Left lung (tissue), 14 donors: ENCODE measurements at places on chromosomes 2 and 18. TPM values are rescaled to one million over a fixed set of nuclear protein-coding genes. Genes with fewer than 3 reads are reported as not detected.
A peak's percentile ranks its signal among the peaks of the same experiment; 100 is the strongest.

GRCh38 chr2:106280722-106281446 is 86.8 kb upstream of the UXS1 start:
- no peaks in the 10 kb centered on the region for H3K27me3 ChIP-seq
- H3K4me1 ChIP-seq, result peaks cover 3% of the 10 kb centered on the region
- no peak overlapping the region for H3K27ac ChIP-seq

DNA sequence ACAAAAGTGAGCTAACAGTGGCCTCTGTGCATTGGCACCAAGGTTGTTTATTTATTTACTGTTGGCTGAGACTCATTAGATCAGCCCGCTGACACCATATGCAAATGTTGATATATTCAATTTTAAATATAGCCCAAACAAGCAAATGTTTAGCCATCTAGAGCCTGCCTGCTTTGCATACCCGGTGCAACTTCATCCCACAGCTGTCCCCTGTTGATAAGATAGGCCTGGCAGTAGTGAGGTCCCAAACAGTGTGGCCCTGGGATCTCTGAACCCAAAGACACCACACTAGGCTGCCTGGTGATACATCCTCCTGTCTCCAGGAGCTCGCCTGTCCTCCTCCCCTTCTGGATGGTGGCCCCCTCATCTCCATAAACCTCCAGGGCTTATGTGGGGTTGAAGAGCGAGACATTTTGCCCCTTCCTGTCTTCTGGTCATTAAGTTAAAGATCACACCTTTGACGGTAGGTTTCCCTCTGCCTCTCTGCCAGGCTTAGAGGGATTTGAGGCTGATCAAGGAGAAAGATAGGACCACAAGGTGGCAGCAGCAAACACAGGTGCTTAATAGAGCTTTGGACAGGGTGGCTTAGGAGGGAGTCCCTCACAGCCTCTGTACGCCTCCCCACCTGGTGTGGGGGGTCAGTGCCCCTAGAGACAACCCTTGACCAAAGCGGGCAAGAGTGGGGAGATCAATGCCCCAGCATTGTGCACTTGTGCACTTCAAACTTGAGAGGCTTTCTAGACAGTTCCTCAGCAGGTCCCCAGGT is 23.7 kb upstream of the MYO5B start:
- H3K4me1 ChIP-seq, result no peaks in the 10 kb centered on the region
- H3K27ac ChIP-seq, result no peak overlapping the region
- peaks cover 20% of the 10 kb centered on the region for H3K27me3 ChIP-seq
- no peak for DNase-seq
- no peaks in the 10 kb centered on the region for H3K36me3 ChIP-seq

DNA sequence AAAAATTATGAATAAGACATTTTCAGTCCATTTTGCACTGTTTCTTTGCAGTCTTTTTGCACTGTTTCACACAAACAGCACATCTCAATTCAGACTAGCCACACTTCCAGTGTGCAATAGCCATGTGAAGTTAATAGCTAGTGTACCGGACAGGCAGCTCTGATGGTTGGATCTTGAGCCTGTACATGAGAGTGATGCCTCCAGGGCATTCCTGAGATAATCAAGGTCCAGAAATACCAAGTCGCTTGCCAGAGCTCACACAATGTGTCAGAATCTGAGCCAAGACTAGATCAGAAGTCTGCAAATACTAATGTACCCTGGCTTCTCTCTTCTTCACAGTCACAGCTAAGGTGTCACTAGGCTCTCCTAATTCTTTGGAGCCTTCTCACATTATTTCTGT is 180.2 kb downstream of the OSR1 start:
- DNase-seq, result no peak
- no peak overlapping the region for H3K4me3 ChIP-seq
- H3K27ac ChIP-seq, result no peak overlapping the region

DNA sequence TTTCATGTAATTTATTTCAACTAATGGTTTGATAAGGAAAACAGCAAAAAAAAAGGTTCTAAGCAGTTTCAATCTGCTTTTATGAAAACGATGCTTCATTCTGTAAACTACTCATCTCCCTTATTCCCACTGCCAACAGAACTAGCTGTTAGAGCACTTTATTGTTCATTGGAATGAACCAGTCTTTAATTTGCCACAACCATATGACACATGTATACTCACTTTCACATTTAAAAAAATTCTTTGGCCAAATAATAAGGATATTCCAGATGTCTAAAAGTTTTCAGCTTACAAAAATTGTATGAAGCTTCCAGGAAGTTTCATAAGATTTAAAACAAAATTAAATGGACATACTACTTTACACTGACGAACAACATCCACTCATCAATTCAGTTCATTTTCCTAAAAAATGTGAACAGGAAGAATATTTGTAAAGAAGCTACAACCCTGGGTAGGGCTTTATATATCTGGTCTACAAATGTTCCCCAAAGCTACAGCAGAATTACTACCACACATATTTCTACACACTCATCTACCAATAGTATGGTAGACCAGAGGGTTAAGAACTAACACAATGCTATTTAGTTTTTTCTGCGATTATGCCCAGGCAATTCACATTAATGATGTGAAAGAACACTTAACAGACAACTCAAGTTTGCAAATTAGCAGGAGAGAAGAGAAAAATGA is 37.7 kb downstream of the ZNF521 start:
- DNase-seq, result no peak
- H3K4me3 ChIP-seq, result no peak overlapping the region
- H3K27ac ChIP-seq, result no peak overlapping the region

GRCh38 chr18:9325716-9326115 is 8.9 kb upstream of the TWSG1 start:
- no peaks in the 10 kb centered on the region for H3K27me3 ChIP-seq
- no peak overlapping the region for H3K4me3 ChIP-seq
- H3K4me1 ChIP-seq, result no peaks in the 10 kb centered on the region
- DNase-seq, result no peak

GRCh38 chr2:66236067-66236685 is 198.7 kb upstream of the MEIS1 start:
- H3K4me1 ChIP-seq, result no peaks in the 10 kb centered on the region
- no peaks in the 10 kb centered on the region for H3K27me3 ChIP-seq
- H3K4me3 ChIP-seq, result no peak overlapping the region
- H3K36me3 ChIP-seq, result no peaks in the 10 kb centered on the region
- no peak overlapping the region for H3K27ac ChIP-seq
- DNase-seq, result no peak

DNA sequence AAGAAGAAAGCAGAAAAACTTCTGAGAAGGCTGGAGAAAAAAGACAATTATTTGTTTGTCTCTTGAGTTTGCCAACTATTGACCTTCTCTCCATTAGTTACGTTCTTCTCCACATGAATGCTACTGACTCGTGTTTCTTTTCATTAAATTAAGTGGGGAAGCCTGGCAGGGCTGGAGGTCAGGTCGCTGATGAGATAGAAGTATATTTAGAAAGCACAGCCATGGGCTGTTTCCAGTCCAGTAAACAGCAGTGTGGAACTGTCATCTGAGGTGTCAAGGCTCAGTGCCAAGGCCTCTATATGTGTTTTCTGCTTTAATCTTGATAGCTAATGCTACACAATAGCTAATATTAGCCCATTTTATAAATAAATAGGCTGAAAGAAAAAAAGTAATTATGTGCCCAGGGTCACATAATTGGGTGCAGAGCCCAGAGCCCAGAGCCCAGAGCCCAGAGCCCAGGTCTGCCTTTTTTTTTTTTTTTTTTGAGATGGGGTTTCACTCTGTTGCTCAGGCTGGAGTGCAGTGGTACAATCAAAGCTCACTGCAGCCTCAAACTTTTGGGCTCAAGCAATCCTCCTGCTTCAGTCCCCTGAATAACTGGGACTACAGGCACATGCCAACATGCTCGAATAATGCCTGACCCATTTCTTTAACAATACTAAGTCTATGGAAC is 6.3 kb downstream of the MSGN1 start:
- DNase-seq, result no peak
- no peaks in the 10 kb centered on the region for H3K27me3 ChIP-seq
- no peak overlapping the region for H3K4me3 ChIP-seq
- H3K27ac ChIP-seq, result no peak overlapping the region
- peaks cover 7% of the 10 kb centered on the region for H3K4me1 ChIP-seq

- no peak for DNase-seq
- no peaks in the 10 kb centered on the region for H3K27me3 ChIP-seq
- H3K4me3 ChIP-seq, result no peak overlapping the region
- no peaks in the 10 kb centered on the region for H3K36me3 ChIP-seq
These were observed 304.9 kb downstream of the DSEL start for GRCh38 chr18:67211646-67212045.

DNA sequence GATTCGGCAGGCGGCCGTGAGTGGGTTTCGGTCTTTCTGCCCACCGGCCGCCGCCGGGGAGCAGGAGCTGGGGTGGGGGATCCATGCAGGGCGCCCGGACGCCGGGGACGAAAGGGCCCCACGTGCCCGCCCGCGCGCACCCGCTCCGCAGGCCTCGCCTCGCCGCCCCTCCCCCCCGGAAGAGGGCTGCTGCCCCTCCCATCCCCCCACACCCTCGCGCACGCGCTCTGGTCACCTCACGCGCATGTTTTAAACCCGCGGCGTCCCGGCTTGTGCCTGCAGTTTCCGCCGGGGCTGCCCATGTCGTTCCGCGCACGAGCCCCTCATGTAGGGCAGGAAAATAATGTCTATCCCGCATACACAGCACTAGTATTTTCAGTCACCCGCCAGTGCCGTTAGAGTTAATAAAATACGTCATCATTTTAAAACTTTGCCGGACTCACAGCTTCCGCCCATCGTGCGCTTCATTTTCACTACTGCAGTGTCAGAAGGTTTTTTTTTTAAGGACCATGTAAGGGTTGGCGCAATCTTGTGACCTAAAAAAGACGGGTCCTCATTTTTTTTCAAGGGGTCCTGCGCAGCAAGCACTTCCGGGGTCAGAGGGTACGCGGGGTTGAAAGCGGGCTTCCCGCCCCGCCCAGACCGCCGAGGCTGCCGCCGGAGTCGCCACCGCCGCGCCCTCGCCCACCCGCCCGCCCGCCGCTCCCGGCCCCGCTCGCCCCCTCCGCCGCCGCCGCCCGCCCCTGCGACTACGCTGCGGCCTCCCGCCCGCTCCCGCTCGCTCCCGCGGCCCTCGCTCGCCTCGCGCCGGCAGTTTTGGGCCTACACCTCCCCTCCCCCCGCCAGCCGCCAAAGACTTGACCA is at the start of gene PCBP1:
Gene PCBP1, plus strand, starts transcription at position 640 of the 864 bp plus-strand sequence. CDS start 267 bp downstream, outside the sequence.
- no peaks in the 10 kb centered on the region for H3K36me3 ChIP-seq
- DNase-seq, result peak; percentile 95
- H3K4me3 ChIP-seq, result peak within 1 kb of the TSS; percentile 93
- peak within 1 kb of the TSS; percentile 100 for H3K27ac ChIP-seq
- peaks cover 64% of the 10 kb centered on the region for H3K4me1 ChIP-seq

GRCh38 chr2:217612920-217613319 is 389.9 kb downstream of the TNS1 start:
- H3K27me3 ChIP-seq, result no peaks in the 10 kb centered on the region
- H3K36me3 ChIP-seq, result no peaks in the 10 kb centered on the region
- no peak for DNase-seq
- no peaks in the 10 kb centered on the region for H3K4me1 ChIP-seq
- H3K4me3 ChIP-seq, result no peak overlapping the region

The MCFD2 gene
- 78.0 TPM for total RNA-seq

The SERPINE2 gene
- 28.5 TPM for total RNA-seq

The TRABD2A gene
- 6.3 TPM for total RNA-seq

The CERKL gene
- total RNA-seq, result 1.3 TPM

The EMILIN1 gene
- total RNA-seq, result 151 TPM

The UGT1A5 gene
- total RNA-seq, result 0.10 TPM

The C2orf80 gene
- total RNA-seq, result not detected

The HOXD13 gene
- not detected for total RNA-seq

The PRKAG3 gene
- not detected for total RNA-seq

The CASP10 gene
- 30.3 TPM for total RNA-seq
